Thoracic aorta (tissue), 2 donors: ENCODE measurements at places on chromosomes 3 and 15. TPM values are rescaled to one million over a fixed set of nuclear protein-coding genes. Genes with fewer than 3 reads are reported as not detected.

GRCh38 chr3:198064420-198064819 lies 104.4 kb downstream of the LMLN start:
- no peak for DNase-seq

GRCh38 chr15:87549296-87549695 lies 707.2 kb downstream of the NTRK3 start:
- DNase-seq: no peak

GRCh38 chr15:99511866-99512661 lies 53.7 kb upstream of the MEF2A start:
- no peak for DNase-seq

BOC gene
- 23.4 TPM for total RNA-seq

GRCh38 chr3:125194849-125195601 lies 17.5 kb downstream of the SLC12A8 start:
- no peak for DNase-seq

DNA sequence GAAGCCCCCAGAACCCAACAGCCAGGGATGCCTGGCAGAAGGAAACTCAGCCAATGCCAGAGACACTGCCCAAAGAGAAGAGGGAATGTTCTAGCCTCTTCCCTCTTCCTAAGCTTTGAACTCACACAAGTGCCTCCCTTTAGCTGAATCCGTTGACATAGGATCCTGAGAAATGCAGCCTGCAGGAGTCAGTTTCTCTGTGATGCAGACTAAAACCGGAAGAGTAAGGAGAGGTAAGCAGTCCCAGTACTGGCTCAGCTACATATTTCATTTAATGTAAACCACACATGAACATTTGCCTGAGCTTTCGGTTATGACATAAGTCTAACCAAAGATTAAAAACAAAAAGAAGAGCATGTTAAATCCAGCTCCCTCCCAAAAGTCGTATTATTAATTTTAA lies 768.7 kb downstream of the TBL1XR1 start:
- DNase-seq: no peak

- no peak for DNase-seq
Measured at GRCh38 chr3:25495726-25496253, 67.7 kb downstream of the RARB start.

DNA sequence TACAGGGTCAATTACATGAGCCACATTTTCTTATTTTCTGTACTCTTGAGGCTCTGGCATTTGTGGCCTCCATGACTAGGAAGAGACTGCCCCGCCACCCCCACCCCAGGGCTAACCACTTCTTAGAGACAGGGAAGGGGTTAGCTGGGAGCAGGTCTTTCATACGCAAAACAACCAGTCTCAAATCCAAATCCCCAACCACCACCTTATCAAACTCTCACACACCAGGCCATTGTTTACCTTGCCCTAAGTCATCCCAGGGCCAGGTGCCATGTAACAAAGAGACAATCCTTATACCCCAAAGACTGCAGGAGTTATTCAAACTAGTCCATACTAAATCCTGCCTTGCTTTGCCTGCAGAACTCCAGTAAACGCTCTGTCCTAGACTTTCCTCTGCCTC lies 77.8 kb downstream of the B3GNT5 start:
- no peak for DNase-seq

- DNase-seq: no peak
Measured at GRCh38 chr3:141276398-141276797, 44.8 kb downstream of the PXYLP1 start.

- no peak for DNase-seq
Measured at GRCh38 chr15:25188051-25188450, 233.3 kb downstream of the SNRPN start.

GRCh38 chr15:72207558-72208085 lies 10.0 kb upstream of the GRAMD2A start:
- DNase-seq: no peak

GRCh38 chr3:53193466-53194209 lies 32.6 kb downstream of the PRKCD start:
- no peak for DNase-seq

GRCh38 chr3:24802614-24803013 lies 308.0 kb upstream of the THRB start:
- no peak for DNase-seq

GPR176 gene
- total RNA-seq: 43.0 TPM

DNAH12 gene
- 0.95 TPM for total RNA-seq

- DNase-seq: no peak
Measured at GRCh38 chr3:152121270-152121636, 147.5 kb upstream of the MBNL1 start.

- DNase-seq: no peak
Measured at GRCh38 chr3:195893044-195893395, 15.3 kb downstream of the TNK2 start.

GRCh38 chr3:43071313-43071893 lies 34.5 kb downstream of the POMGNT2 start:
- no peak for DNase-seq

AQP9 gene
- total RNA-seq: 10.0 TPM

- no peak for DNase-seq
Measured at GRCh38 chr3:17360991-17361390, 381.4 kb downstream of the TBC1D5 start.

DNA sequence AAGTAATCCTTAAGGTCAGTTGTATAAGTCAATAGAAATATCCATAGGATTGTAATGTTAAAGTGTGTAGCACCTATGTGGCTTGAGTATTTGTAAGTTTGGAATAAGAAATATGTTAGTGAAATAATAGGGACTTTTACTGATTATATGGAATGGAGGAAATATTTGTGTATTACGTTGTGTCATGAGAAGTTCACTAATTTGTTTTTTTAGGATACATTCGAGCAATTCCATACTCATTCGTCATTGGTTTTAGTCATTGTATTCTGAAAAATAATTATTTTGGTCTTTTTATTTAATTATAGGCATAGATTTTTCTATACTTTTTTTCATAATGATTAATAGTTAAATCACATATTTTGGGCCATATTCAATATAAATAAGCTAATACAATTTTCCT lies 21.0 kb downstream of the MBNL1 start:
- DNase-seq: no peak

GRCh38 chr3:103048068-103048722 lies 613.4 kb downstream of the ZPLD1 start:
- no peak for DNase-seq

DNA sequence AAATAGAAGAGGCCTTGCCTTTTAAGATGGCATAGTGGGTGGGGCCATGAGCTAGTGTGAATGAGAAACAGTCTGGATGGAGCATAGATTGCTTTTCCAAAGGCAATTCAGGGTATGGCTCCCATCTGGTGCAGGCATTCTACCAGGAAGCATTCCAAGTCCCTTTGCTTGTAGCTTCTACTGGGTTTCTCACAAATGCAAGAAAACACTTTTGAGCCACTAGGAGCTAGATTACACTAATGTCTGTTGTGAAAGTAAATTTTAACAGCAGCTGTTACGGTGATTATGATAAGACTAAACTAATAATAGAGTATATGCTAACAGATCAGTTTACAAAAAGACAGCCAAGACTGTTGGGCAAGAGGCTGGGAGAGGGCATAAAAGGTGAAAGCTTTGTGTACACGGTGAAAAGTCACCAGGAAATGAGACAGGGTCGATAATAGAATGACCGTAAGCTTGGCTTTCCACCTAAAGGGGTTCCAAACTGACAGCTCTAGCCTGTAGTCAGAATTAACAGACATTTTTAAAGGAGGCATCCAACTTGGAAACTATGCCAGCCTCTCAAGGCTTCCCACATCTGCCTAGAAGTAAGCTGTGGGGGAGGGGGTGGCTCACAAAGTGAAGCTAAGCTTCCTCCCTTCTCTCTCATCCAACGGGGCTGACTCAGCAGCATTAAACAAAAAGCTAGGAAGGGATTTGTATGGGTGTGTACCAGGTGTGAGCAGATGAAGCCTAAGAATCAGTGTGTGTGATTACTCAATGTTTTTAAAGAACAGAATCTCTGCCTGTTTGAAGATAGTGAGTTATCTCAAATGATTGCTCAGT lies 61.1 kb upstream of the GPD1L start:
- no peak for DNase-seq

UROC1 gene
- not detected for total RNA-seq

TMIE gene
- total RNA-seq: not detected

AP2M1 gene
- total RNA-seq: 203 TPM

LRRIQ4 gene
- total RNA-seq: not detected

CCR2 gene
- 8.2 TPM for total RNA-seq
